ENCODE measurements at places on chromosomes 2 and 18.

DNA sequence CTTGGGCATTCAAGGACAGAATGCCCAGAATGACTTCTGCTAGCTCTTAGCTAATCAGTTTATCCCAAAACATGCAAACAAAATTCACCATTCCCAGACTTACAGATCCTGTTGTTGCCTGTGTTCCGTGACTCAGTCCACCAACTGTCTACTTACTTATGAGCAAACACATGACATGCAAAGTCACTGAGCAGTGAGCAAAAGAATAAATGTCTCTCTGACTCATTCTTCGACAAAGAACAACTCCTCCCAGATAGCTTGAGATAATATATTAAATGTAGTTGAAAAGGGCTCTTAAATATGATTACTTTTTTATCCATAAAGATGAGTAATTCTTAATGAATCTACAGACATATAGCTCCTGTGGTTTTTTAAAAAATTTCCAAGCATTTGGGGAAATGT is 9.0 kb upstream of the CREG2 start:
- no peak for DNase-seq

DNA sequence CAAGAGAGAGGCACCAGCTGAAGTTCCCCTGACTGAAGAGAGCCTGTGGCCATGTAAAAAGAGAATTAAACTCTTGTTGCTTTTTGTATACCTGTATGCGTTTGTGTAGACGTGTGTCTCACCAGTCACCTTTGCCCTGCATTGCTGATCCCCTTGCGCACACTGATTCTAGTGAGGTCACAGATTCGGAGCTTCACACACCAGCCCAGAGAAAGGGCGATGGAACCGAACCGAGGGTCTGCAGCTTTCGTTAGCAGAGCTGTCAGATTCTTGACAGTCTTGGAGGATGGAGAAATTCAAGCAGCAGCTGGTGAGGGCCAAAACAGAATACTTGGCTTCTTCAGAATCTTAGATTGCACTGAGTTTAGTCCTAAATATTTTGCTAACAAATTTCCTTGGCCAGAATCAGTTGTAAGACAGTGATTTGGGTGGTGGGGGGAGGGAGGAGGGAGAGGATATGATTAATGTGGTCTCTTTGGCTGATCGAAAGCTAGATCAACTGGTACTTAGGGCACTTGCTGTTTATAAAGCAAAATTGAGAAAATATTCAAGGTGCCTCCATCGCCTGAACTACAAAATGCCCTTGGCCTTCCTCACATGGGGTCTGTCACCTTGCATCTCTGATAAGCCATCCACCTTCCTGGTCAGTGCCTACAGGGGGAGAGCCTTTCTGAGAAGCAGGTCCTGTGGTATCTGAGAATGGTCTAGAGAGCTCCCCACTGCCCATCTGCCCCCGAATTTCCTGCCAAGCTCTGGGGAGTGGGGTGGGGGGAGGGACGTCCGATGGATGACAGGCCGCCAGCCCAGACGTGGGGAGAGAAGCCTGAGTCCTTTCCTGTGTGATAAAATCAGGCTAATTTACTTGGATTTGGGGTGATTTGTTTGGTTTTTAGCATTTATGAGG is 123.5 kb downstream of the CABLES1 start:
- DNase-seq: no peak

GRCh38 chr18:73638709-73639108 is 508.9 kb downstream of the FBXO15 start:
- no peak for DNase-seq

- DNase-seq: no peak
Observed at GRCh38 chr2:95271381-95271971, 2.8 kb upstream of the PROM2 start.

DNA sequence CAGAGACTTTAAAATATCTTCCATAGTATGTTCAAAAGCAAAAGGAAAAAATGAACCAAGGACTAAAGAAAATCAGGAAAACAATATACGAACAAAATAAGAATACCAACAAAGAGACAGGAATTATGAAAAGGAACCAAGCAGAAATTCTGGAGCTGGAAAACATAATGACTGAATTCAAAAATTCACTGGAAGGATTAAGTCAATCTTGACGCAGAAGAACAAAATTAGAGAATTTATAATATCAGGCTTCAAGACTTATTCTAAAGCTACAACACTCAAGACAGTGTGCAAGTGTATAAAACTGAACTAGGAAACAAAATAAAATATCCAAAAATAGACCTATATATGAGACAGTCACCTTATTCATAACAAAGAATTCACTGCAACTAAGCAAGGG is 56.9 kb upstream of the GYPC start:
- DNase-seq: no peak

- no peak for DNase-seq
Observed at GRCh38 chr2:96665083-96665569, 22.6 kb downstream of the FER1L5 start.

DNA sequence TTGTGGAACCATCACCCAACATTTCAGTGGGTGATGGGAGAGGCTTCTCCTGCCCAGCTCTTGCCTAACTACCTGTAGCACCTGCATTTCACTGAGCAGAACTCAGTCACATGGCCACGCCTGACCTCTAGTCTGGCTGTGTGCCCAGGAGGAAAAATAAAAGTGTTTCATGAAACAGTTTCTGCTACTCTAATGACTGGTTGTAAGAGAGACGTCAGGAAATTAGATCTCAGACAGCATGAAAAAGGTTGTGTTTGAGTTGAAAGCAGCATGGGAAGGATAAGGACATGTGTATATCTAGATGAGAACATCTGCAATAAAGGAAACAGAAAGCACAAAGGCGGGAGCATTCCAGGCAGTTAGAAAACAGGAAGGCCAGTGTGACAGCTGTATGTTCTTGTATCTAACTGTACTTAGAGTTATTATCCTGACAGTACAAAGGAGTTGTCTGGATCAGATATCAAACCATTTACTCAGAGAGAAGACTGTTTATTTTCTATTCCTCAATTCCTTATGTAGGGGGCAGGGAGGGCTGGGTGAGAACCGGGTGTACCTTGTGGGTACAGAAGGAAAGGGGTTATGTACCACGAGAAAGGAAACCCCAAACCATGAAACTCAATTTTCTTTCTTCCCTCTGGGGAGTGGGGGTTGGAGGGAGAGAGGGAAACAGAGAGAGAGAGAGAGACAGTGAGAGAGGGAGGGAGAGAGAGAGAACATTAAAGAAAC is 307.4 kb upstream of the VWC2L start:
- DNase-seq: peak; percentile 30

DNA sequence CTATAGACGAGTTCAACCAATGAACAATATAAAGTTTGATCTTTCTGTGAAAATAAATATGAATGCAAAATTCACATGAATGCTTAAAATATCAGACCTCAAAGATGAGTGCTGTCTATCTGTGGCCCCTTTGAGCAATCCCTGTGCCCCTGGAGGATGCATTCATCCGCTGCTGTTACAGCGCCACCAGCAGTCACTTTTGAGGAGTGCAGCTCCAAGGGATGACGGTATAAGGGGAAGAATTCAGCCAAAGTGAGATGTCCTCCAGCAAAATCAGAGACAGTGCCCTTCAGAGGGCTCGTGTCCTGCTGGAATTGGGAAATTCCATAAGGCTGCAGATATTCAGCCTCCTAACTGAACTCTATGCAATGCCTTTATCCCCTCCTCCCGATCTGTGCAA is 12.0 kb upstream of the CHRNA1 start:
- DNase-seq: no peak

- no peak for DNase-seq
Observed at GRCh38 chr2:141641462-141641861, 489.4 kb downstream of the LRP1B start.

DNA sequence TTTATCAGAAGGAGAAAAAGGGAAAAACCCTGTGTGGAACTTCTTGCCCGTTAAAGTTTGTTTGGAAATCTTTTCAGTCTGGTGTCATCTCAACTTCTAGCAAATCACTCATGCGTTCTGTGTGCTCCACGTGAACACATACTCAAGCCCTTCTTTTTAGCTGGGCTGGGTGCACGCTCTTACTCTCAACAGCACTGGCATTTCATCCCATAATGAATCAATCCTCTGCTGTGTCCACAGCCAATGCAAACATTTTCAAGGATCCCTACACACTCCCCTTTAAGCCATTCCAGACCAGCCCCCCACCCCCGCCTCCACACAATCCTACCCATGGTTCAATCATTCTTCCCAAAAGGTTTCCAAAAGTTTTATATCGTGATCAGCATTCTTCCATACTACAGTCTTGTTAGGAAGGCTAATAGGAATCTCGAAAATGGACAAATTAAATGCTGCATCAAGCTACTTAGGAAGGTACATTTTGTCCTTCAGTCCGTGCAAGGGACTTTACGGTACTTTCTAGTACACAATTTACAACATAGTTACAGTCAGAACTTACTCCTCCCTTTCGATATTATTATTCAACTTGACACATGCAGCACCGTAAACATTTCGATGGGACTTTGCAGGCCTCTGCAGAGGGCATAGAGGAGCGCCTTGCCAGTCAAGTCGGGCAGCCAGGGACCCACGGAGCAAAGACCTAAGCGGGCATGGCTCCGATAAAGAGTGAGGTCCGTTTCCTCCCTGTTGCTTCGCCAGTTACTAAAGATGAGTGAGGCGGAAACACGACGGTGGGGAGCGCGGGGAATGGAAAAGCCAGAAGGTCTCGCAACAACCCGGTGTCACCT is 1.4 kb downstream of the PTGR3 start:
- DNase-seq: no peak

GRCh38 chr18:48622911-48623431 is 84.1 kb downstream of the CTIF start:
- DNase-seq: no peak

DNA sequence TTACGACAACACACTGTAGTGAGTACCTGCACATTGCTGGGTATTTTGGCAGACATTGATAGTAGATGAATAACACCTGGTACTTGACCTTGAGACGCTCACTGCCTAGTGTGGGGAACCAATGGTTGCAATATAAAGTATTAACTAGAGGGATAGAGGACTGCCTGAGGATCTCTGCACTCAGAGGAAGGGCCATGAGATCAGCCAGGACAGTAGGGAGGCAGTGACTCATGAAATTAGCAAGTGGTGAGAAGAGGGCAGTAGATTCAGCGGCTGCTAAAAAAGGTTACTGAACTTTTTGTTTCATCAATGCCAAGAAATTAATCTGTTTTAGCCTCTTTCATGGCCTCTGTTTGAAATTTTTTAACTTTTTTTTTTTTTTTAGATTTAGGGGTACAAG is 250.8 kb upstream of the TCF4 start:
- DNase-seq: no peak

DNA sequence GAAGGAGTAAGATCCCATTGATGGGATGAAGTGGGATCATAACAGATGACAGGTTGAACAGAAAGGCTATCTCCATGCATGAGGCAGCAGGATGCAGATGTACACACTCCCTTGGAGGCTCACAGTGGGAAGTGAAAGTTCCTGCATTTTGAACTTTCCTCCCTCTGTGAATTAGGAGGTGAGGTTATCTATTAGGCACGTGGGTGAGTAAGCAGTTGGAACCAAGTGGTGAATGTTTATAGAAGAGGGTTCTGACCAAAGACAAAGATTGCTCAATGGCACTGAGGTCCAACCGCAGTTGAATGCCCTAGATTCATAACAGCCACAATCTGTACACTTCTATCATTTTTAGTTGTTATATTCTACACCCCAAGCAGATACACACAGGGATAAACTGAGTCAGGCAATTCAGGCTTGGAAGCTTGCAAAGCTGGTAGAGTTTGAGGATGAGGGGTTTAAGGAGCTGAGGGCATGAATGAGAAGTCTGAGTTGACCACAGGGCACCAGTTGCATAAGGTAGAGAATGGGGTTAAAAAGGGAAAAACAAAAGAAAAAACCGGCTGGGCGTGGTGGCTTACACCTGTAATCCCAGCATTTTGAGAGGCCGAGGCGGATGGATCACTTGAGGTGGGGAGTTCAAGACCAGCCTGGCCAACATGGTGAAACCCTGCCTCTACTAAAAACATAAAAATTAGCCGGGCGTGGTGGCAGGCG is 7.1 kb upstream of the KCMF1 start:
- DNase-seq: no peak

DNA sequence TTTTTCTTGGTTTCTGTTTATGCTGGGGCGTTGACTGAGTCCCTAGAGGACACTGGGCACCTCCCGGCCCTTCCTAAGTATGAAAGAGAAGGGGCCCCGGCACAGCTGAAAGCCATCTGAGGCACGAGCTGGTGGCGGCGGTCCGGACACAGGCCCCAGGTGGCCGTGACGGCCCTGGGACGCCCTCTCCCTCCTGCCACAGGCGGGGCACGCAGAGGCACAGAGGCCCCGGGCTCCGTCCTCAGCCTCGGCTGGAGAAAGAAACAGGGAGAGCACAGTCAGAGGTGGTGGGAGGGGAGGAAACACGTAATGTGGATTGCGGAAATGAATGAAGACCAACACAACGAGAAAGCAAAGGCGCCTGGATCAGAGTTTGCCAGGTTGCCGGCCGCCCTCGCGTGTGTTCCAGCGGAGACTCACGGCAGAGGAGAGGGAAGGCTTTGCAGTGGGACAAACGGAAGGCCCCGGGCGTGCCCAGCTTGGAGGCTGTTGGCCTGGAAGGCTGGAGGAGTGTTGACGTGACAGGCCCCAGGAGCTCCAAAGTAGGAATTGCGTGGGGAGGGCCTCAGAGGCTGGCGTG is 119.1 kb downstream of the PTGR3 start:
- DNase-seq: no peak

DNA sequence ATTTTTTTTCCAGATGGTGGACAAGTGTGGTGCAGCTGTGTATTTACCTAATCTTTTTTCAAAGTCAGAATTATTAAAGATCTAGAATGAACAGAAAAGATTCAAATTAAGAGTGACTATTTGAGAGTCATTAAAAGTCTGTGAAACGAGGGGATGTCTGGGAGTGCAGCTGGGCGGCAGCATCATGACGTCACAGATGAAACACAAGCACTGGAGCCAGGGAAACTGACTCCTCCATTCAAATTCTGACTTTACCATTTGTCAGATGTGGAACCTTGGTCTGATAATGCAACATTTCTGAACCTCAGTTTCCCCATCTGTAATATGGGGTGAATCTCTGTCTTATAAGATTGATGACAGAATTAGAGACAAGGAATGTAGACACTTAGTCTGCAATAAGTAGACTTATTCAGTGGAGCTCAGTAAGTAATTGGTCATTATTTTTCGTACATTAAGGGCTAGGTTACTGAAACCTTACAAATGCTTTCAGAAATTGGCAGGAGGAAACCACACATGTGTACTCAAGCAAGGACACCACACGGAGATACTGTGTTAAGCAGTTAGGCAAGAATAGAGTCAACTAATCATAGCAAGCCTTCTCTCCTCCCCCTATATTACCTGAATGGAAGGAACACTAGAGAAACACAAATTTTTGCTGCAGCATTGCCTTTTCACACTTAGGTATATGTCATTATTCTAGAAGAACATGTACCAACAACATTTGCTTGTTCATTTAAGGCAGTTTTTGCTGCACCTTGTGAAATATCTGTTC is 27.8 kb upstream of the CXXC1 start:
- DNase-seq: no peak

GRCh38 chr2:189444322-189444721 is 3.0 kb downstream of the WDR75 start:
- no peak for DNase-seq

DNA sequence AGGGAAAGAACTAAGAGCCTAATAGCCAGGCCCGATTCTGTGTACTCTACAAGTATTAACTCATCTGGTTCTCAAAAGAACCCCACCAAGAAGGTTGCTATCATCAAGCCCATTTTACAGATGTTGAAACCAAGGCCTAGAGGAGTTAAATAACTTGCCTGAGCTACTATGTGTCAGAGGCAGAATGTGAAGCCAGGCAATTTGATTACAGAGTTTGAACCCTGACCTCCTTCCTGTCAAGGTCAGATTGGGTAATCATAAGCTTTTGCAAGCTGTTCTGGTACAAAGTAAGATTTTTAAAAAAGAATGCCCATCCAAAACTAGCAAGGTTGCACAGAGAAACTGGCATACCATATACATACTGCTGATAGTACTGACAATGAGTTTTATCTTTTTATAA is 227.1 kb downstream of the HAUS1 start:
- DNase-seq: no peak

All from renal pelvis (tissue), 12 donors.